ENCODE measurements at places on chromosomes 2 and 18.

DNA sequence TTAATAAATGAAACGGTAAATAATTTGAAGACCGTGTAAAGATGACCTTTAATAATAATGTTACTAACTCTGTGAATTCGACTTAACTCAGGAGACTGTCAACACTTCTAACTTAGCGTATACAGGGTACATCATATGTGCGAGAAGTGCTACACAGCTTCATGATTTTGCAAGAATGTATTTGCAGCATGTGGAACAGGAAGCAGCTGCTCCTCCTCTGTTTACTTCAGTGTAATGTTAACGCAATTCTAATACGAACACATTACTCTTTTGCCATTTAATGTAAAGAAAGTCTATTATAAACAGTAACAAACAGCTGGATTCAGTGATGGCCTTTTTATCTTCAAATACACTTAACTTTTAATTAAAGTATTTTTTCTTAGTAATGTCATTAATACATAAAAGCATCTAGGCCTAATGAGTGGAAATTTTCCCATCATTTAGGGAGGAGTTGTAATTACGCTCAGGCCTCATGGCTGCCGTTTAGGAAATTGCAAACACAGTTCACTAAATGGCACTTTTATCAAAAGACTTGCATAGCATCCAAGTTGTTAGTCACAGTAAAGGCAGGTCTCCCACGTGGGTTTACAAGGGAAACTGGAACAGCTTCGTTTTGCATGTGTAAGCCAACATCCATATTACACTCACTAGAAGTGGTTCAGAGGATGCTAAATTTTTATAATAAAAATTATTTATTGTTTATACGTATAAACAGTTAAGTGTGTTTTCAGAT, 635.7 kb downstream of the FBXO15 start:
- no peak for DNase-seq

DNA sequence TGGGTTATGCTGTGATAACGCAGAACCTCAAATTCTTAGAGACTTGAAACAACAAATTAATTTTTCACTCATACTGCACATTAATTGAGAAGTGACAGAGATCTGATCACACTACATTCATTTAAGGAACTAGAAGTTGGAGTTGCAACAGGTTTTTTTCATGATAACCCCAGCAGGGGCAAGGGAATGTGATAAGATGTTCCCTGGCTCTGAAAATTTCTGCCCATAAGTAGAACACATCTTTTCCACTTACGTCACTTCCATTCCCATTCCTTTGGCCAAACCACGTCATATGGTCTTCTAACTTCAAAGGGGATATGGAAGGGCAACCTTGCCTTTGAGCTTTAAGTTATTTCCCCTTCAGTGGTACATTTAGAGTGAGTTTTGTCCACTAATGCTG, 29.7 kb upstream of the PSME4 start:
- peak; percentile 50 for DNase-seq

GRCh38 chr2:43766006-43766405, 7.8 kb upstream of the DYNC2LI1 start:
- no peak for DNase-seq

- no peak for DNase-seq
Measured at GRCh38 chr2:38935568-38936172, 46.0 kb downstream of the ARHGEF33 start.

DNA sequence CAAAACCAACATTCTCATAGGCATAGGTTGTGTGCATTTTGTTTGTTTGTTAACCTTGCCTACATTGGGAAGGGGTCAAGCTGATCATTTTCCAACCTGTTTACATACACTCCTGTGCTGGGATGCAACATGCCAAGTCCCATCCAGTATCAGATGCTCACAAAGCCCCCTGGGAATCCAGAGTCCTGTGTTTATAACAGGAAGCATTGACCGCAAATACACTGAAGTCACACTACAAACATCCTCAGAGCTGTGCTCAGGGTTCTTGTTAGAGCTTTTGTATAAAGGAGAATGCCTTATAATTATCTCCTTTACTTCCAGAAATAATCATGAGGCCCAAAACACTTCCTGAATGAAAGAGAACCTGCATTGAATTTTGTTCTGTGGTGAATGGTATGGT, 488.7 kb upstream of the TCF4 start:
- DNase-seq, result no peak

GRCh38 chr18:63412953-63413352, 9.3 kb downstream of the VPS4B start:
- DNase-seq, result no peak

- DNase-seq, result no peak
Measured at GRCh38 chr2:45435316-45435715, 175.8 kb downstream of the SRBD1 start.

DNA sequence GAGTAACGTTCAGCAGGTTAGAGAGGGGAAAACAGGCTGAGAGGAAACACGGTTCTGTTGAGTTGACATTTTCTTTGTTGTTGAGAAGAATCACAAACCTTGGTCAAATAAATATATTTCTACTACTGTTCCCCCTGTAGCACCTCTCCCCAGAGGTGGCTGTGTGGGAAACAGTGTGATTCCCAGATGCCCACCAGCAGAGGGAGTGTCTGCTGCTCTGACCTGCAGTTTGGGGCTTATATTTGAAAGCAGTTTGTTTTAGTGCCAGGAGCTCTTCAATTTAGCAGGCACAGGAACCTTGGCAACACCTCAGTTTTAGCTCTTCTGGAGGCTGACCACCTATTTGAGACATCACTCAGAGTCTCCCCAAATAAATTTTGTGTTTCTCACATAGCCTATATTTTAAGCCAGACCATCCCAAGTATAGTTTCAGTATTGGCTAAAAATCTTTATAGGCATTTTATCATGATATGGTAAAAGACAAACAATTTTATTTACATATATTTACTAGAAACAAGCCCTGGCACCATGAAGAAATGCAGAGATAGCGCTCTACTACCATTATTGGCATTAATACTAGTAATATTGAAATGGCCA, 75.7 kb downstream of the PIK3C3 start:
- DNase-seq, result peak; percentile 29

- no peak for DNase-seq
Measured at GRCh38 chr2:16321872-16322271, 343.8 kb downstream of the CYRIA start.

GRCh38 chr2:11907190-11907589, 160.8 kb downstream of the LPIN1 start:
- no peak for DNase-seq

DNA sequence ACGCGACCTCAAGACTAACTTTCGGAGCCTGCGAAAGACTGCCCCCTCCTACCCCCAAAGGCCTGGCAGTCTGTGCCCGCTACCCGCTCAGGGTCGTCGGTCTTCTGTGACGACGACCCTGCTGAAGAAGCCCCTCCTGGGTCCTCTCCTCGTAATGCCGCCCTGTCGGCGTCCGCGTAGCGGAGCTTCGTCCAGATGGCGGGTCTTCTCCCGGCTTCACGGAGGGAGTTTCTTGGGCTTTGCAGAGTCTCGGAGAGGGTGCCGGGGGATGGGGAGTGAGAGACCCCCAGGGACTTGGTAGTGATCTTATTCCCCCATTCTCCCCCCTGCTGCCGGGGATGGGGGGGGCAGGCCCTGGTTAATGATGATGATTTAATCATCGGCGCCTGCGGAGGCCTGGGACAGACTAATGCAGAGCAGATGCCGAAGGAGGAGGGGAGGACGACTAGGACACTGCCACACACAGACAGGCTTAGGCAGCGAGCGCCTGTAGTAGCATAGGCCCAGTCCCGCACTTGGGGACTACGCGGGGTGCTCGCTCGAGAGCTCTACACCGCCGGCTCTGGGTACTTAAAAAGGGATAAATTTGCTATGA, 528 bp upstream of the PCGF1 start:
- DNase-seq, result no peak

- no peak for DNase-seq
Measured at GRCh38 chr2:127401757-127402695, 14.3 kb upstream of the MAP3K2 start.

GRCh38 chr2:33288011-33288410, 188.4 kb upstream of the RASGRP3 start:
- no peak for DNase-seq

DNA sequence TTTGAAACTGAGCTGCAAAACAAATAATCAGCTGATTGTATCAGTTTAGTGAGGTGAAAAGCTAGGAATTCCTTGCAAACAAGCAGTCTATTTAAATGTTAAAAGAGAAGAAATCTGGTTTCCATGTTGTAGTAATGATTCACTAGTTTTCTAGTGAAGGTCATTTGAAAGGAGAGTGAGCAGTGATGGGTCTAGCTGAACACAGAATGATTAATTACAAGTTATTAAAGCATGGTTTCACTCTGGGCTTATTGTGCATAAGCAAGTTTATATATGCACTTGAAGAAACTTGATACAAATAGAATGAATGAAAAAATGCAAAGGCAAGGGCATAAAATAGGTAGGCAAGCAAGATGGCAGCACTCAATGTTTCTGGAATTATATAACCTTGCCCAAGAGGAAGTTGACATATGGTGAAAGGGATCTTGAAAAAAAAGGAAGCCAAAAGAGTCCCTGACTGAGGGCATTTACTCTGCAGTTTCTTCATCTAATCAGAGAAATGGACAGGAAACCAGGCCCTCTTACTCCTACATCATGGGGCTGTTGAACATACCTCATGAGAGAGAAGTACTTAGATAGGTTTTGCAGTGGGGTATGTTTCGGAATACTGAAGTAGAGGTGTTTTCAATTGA, 53.2 kb downstream of the PLCL1 start:
- DNase-seq, result no peak

- no peak for DNase-seq
Measured at GRCh38 chr2:31314761-31315160, 80.8 kb downstream of the EHD3 start.

GRCh38 chr2:225416616-225417367, 17.3 kb downstream of the NYAP2 start:
- no peak for DNase-seq

GRCh38 chr2:38446418-38446817, 69.3 kb upstream of the ATL2 start:
- DNase-seq, result no peak

- no peak for DNase-seq
Measured at GRCh38 chr2:32456808-32457207, 100.0 kb downstream of the BIRC6 start.

DNA sequence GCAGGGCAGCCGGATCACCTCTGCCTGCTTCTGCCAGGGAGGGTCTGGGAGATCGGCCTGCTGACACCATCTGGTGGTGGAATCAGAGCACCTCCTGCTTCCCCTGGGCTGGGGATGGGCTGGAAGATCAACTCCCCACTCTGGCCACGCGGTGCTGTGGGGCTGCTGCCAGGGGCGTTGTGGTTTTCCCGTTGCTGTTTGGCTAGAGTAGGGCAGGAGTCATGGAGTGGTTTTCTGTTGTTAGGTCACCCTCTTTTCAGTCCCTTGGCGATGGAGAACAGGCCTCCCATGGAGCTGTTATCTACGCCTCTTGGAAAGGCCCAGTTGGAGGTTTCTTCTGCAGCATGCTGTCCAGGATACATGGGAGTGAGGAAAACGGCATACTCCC, 15.2 kb downstream of the BCL2L11 start:
- DNase-seq, result peak; percentile 58

DNA sequence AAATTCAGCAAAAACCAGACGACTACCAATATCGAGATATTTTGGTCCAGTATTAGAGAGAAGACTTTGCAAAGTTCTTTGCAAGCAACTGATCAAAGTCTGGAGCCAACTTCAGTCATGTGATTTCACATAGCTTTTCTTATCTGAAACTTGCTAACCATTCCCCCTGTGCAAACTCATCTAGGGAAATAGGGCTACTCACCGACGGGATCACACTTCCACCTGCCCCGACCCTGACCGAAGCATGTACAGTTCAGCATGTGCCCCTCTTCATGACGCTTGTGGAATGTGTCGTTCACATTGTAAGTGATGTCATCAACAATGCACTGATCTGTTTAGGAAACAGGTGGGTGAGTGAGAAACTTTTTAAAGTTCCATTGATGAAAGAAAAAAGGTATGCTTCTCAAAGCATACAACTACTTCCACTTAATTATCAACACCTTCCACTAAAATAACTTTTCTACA, 15.4 kb downstream of the FN1 start:
- no peak for DNase-seq

GRCh38 chr2:196384729-196385128, 213.4 kb upstream of the STK17B start:
- no peak for DNase-seq

GRCh38 chr2:133426791-133427190, 141.5 kb downstream of the NCKAP5 start:
- no peak for DNase-seq

GRCh38 chr2:186299610-186300009, 186.4 kb upstream of the ZC3H15 start:
- no peak for DNase-seq

- DNase-seq, result no peak
Measured at GRCh38 chr2:41750829-41751228, 297.0 kb upstream of the PKDCC start.
